ENCODE measurements at places on chromosomes 12 and 14.

DNA sequence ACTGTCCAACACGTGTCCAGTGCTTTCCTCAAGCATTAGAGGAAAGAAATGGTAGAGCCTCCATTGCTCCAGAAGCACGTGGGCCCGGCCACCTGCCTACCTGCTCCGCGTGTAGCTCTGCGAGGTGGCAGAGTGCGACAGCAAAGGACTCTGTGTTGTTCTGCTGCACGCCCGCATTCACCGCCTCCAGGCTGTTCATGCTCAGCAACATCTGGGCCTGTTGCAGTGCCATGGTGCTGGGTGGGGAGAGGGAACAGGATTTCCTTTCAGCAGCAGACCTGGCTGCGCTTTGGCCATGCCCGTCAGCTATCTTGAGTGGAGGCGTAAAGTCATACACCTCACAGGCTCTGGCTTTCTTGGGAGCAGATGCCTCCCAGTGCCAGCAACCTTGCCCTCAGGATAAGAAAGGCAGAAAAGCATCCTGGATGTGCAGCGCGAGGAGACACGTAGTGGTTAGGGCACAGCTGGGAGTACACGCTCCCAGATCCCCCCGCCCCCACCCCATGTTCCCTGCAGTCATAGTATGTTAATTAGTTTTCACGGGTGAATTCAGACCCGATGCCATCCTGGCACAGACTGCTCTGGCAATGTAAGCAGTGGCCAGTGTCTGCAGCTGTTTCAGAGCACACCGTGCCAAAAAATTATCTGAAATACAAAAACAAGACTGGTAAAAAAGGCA, 25.1 kb downstream of the ANAPC5 start:
- no peak for DNase-seq

GRCh38 chr14:92462568-92462967, 51.0 kb upstream of the RIN3 start:
- no peak for DNase-seq

DNA sequence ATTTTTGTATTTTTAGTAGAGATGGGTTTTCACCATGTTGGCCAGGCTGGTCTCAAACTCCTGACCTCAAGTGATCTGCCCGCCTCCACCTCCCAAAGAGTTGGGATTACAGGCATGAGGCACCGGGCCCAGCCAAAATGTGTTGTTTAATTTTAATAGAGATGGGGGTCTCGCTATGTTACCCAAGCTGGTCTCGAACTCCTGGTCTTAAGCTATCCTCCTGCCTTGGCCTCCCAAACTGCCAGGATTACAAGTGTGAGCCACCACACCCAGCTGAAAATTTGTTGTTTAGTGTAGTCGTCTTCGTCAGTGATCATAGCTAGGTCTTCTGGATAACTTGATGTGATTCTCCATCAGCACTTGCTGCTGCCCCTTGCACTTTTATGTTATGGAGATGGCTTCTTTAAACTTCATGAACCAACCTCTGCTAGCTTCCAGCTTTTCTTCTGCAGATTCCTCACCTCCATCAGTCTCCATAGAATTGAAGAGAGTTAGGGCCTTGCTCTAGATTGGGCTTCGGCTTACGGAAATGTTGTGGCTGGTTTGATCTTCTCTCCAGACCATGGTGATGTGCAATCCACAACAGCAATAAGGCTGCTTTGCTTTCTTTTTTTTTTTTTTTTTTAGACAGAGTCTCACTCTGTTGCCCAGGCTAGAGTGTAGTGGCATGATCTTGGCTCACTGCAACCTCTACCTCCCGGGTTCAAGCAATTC, 13.0 kb downstream of the ISCU start:
- DNase-seq = no peak

DNA sequence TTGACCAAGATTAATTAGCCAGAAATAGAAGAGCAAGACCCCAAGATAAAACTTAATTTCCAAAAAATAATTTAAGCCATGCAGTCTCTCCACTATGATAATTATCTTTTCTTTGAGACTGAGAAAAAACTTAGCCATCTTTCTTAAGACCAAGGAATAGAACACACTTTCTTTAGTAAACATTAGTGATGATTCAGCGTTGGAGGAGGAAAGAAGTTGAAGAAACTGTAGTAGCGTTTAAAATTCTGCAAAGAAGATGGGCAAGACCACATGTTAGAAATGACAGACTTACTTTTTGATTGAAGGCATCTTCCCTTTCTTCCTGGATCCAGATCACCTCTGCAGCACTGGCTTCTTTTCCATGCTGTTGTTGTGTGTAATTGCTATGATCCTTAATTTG, 124.8 kb upstream of the RASSF8 start:
- DNase-seq = no peak

GRCh38 chr12:6538420-6539313, 4.3 kb downstream of the GAPDH start:
- no peak for DNase-seq

GRCh38 chr14:50874757-50875156, 2.9 kb downstream of the ABHD12B start:
- no peak for DNase-seq

DNA sequence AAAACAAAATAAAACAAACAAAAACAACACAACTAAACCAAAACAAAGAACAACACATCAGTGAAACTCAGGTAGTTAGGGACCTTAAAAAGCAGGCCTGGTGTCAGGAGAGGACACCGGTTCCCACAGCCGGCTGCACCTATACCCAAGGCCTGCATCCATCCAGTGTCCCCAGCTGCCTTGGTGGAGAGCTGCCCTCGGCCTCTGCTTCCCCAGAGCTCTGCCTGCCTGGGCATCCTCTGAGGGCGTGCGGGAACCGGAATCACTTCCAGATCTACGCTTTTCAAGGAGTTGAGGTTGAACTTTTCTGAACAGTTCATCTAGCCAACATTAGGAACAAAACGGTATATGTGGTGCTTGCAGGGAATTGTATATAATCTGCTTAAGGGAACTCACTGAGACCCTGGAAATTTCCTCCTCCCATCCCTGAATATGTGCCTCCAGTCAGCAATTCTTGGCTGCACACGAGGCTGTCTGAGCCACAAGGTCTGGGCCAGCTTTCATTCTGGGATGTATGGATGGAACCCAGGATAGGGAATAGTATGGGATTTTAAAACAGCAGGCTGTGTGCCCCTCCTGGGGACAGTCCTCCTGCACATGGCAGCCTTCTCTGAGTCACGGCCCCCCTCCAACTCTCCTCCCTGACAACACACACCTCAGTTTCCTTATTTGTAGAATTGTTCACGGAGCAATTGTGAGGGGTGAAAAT, 319.0 kb upstream of the RTL1 start:
- no peak for DNase-seq

- DNase-seq = no peak
These were observed 69.7 kb downstream of the TSPAN11 start for GRCh38 chr12:30996255-30996654.

- no peak for DNase-seq
These were observed 2.3 kb downstream of the CLECL1 start for GRCh38 chr12:9730591-9730990.

DNA sequence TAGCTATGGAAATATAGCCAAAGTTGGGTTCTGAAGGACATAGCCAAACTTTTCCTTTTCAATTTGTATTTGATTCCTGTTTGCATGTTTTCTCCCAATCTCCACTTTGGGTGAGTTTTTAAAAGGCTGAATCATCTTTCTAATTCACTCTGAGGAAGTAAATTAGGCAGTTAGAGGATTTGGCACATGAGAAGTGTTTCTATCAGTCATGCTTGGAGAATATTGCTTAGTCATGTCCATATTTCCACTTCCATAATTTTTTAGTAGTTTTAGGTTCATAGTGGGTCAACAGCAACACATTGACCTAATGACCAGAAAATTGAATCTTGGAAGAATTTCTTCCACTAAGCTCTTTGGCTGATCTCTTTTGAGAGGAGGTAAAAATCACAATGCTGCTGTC, 21.8 kb downstream of the IRAK3 start:
- DNase-seq = no peak

DNA sequence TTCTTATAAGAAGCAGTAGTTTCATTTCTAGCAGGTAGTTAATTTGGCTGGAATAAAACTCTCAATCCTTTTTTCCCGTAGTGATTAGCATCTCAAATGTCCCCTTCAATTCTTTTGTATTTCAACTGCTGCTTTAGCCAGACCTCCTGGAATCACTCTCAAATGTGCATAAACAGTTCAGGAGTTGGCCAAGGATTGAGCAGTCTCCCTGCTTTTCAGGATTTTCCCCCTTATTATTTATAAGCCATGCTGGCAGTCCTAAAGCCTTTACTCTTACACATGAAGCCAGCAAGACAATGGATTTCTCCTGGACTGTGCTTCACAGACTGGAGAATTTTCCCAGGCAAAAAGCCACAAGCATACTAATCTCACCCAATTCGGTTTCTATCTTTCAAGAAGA, 950.1 kb downstream of the VRK1 start:
- no peak for DNase-seq

- no peak for DNase-seq
These were observed 145.8 kb downstream of the RBM19 start for GRCh38 chr12:113820309-113820708.

DNA sequence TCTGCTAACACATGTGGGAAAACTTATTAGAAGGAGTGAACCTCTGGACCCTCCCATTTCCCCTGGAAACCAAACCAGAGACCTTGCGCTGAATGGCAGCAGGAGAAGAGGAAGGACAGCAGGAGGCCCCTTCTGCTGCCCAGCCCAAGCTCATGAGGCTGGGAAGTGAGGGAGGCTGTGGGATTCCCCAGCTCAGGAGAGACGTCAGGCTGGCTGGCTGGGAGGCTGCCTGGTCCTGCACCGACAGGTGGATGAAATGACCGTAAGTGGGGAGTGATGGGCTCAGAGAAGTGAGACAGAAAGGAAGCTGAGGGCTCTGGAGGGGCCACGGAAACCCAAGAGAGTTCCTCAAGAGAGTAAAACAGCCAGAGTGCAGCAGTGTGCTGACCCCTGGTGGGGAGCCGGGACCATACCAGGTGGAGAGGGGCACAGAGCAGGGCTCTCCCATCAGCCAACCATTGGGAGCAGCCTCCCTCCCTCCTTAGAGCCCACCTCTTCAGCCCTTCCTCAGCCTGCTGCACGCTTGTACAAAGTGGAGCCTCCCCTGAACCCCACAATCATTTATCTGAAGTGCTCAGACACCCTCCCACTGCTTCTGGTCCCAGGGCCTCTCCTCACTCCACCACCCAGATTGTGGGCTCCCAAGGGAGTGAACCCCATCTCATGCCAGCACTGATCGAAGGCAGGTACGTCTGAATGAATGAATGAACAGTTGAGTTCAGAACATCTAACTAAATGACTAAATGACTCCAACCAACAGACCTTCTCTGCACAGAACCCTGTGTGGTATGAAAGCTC, 14.0 kb downstream of the TAMALIN start:
- peak; percentile 46 for DNase-seq

DNA sequence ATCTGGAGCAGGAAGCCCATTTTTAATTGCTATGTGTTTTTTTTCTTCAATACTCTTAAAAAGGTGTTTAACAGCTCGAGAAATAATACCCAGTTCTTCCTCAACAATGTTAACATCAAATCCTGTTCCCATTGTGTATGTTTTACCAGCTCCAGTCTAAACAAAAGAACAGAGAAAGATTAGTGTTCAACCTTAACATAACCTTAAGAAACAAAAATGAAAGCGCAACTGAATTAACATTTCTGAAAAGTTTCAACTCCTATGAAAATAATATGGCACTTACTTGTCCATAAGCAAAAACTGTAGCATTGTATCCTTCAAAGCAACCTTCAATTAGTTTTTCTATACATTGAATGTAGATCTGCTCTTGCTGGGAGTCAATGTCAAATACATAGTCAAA, 73.2 kb downstream of the KIF21A start:
- DNase-seq = no peak

GRCh38 chr12:92614502-92614901, 88.3 kb upstream of the PLEKHG7 start:
- no peak for DNase-seq

- no peak for DNase-seq
These were observed 36.4 kb upstream of the NCOR2 start for GRCh38 chr12:124603831-124604251.

- DNase-seq = no peak
These were observed 254.7 kb downstream of the ADGRD1 start for GRCh38 chr12:131208425-131208824.

DNA sequence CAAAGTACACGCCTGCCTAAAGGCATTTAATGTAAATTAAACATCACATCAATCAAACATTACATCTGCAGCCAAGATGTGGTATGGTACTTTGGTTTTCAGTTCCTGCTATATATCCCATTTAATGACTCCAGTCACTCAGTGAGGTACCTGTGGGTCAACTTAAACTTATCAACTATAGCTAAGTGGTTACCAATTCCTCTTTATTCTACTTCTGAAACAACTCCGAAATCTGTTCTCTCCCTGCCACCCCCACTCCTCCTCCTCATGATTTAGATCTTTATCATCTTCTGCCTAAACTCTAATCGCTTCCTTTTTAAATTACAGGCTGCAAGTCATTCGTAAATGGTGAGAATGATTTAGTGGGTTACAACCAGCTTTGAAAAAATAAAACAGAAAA, 57.9 kb downstream of the BCL2L14 start:
- DNase-seq = no peak

DNA sequence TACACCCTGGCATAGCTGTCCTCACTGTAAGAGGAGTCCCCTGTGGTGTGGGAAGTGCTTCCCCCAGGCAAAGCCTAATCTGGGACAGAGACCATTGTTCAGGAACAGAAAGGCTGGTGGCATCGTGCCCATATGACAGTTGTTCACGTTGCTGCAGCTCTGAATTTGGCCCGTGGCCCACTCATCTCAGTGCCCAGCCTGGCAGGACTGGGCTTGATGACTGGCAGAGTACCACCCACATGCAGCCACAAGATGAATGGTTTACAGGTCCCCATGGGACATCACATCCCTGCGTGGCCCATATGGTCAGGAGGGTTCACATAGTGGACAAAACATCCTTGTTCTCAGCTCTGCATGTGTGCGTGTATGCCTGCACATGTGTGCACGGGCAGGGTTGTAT, 17.5 kb downstream of the IQSEC3 start:
- no peak for DNase-seq

DNA sequence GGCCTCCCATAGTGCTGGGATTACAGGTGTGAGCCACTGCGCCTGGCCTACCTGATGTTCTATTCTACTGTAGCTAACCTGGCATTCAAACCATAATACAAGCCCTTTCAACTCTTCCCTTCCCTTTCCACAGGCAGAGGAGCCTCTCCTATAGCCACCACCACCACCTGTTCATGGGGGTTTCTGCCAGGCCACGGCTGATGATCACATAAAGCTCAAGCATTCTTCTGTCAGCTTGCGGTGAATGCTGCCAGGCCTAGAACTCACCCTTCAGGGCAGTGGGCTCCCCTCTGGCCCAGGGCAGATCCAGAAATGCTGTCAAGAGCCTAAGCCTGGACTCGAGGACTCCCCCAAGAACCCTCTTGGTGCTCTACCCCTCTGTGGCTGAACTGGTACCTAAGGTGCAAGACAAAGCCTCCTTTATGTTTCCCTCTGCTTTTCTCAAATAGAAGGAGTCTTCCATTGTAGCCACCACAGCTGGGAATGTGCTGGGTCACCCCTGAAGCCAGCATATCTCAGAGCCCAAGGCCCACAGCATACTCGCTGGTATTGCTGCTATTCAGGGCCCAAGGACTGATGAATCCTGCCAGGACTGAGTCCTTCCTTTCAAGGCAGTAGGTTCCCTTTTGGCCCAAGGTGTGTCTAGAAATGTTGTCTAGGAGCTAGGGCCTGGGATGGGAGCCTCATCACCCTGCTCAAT, 3.4 kb upstream of the DLGAP5 start:
- DNase-seq = no peak
